ENCODE measurements at places on chromosomes 7 and 10.

DNA sequence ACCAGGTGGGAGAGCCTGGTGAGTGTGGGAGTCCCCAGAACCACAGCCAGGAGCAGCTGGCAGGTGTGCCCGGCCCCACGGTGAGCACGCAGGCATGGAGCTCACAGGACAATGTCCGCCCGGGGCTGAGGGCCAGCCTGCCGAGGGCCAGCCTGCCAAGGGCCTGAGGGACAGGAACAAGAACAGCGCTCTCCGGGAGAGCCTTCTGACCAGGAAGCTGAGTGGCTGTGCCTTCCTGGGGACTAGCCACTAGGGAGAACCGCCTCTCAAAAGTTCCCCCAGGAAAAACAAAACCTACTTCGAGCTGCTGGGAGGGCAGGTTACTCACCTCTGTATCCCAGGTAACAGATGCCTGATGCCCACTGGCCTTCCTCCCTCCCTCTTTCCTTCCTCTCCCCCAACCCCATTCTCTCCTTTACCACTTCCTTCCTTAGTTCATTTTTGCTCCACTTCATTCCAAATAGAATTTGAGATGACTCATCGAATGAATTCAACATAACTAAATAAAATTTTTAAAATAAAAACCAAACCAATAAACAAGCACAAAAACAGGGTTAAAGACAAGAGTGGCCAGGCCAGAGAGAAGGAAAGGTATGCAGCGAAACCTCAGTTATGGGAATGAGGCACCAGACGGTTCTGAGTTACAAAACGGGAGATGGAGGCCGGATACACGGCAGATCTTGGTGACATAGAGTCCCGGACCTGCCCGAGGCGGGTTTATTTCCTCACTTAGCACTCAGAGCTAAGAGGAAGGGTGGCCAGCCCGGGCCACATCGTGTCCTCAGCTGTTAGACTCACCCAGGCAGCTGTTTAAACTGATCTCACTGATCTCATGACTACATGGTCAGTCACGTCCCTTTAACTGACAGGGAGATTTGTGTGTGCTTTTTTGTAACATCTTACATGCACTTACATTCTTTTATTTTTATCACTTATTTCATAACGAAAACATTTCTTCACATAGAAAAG, 128.5 kb downstream of the TNS3 start:
- peak; percentile 83 for DNase-seq

GRCh38 chr10:110931769-110932381, 12.5 kb downstream of the SHOC2 start:
- DNase-seq, result no peak

DNA sequence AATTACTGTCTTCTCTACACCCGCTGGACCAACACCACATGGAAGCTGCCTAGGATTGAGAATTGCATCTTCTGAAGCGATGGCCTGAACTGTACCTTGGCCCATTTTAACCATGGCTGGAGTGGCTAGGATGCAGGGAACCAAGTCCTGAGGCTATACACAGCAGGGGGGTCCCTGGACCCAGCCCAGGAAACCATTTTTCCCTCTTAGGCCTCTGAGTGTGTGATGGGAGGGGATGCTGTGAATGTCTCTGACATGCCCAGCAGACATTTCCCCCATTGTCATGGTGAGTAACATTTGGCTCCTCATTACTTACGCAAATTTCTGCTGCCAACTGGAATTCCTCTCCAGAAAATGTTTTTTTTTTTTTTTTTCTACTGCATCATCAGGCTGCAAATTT, 822.7 kb downstream of the PCDH15 start:
- no peak for DNase-seq

- DNase-seq, result no peak
These were observed 64.7 kb downstream of the PIK3AP1 start for GRCh38 chr10:96655461-96656197.

DNA sequence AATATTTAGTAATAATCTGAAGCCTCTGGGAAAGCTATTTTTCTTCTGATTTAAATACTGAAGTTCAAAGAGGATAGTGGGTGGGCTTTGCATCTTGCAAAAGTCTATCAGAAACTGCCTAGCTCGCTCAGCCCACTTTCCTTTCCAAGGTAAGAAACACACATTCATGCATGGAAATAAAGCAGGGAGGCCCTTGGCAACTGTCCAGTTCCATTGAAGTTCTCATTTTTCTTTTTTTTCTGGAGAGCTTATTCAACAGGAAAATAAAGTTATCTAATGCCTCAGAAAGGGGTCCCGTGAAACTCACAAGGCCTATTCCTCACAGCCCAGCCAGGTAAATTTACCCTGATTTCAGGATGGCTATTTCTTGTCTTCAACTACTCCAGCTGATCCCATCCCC, 654.9 kb downstream of the KCNMA1 start:
- no peak for DNase-seq

- no peak for DNase-seq
These were observed 284.3 kb downstream of the SORCS3 start for GRCh38 chr10:104925232-104925851.

- DNase-seq, result no peak
These were observed 494.3 kb downstream of the PTPRN2 start for GRCh38 chr7:158093156-158093796.

DNA sequence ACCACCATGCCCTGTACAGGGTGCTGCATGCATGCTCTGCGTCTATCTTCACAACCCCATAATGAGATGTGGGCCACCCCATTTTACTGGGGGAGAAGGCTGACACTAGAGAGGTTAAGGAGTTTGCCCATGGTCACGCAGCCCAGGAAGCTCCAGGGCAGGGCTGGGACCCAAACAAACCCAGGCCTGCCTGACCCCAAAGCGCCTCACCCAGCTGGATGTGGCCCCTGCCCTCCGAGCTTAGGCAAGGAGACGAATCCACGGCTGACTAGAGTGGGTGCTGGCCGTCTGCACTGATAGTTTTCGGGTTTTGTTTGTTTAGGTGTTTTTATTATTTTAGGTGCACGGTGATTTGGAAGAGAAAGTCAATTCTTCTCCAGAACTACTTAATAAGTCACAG, 65.7 kb downstream of the CHST15 start:
- DNase-seq, result no peak

- DNase-seq, result no peak
These were observed 103.7 kb upstream of the LRRN3 start for GRCh38 chr7:110987127-110987693.

DNA sequence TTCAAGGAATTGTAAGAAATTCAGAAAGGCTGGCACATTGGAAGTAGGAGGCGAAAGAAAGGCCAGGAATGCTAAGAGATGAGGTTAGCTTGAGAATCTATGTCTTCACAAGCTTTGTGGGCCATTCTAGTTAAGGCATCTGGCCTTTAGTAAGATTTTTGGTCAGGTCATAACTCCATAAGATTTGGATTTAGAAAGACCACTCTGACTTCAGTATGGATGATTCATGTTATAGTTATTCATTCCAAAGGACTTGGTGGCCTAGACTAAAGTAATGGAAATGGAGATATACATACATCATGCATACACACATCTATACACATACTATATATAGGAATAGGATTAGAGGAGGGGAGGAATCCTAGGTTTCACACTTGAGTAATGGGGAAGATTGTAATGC, 77.5 kb downstream of the SEPTIN7 start:
- no peak for DNase-seq

DNA sequence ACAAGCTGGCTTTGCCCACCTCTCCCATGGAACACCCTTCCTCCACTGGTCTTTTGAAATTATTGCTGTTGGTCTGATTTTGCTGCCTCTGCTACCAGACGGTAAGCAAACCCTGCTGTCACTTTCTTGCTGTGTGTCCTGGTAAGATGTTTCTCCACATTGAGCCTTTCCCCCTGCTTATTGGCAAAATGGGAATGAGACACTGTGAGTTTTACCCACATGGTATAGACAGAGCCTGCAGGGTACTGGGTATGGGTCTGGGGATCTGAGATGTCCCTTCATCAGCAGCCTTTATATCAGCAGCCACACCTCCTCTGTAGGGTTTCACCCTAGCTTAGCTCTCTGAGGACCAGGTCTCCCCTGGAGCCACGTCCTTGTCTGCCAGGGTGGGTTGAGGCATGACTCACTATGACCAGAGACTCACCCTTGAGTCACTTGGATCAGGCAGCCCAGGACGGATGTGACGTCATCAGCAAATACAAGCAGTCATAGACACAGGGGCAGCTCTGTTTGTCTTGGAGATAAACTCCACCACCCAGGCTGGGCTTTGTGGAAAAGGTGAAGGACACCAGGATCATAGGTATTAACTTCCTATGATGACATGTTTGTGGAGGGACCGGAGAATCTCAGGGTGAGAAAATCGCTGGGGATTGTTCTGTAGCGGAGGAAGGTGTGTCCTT, 17.9 kb upstream of the BAIAP2L1 start:
- DNase-seq, result peak; percentile 83

- DNase-seq, result no peak
These were observed 5.7 kb upstream of the TECPR1 start for GRCh38 chr7:98257701-98258100.

DNA sequence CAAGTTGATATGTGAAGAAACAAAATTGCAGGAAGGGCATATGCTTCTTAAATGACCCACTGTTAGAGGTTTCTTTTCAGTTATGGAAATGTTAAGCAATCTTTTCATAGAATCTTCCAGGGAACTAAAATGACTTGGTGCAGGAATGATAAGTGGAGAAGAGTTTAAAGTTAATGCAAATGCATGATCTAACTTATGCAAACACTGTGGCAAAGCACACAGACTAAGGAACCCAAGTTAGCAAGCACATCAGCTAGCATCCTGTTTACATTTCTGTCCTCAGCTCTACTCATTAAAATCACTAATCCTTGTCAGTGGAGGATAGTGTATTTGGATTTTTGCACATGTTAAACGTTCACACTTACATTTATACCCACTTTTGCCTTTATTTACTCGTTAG, 9.3 kb downstream of the CLCN1 start:
- no peak for DNase-seq

DNA sequence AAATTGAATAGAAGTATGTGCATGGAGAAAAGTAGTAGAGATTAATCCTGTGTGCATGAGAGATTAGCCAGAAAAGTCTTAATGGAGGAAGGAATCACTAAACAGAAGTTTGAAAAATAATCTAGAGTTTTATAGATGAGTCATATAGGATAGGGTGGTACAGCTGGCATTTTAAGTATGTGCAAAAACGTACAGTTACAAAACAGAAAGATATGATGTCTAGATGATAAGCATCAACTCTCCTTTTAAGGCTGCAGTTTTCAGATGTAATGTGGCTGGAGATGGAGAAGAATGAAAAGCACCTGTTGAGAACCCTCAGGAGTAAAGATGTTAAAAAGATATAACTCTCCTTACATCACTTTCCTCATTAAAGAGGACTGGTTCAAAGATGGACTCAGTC, 271.3 kb downstream of the STK31 start:
- DNase-seq, result no peak
